ENCODE measurements at places on chromosomes 11 and 22.

GRCh38 chr22:23384431-23384830 lies 195.7 kb downstream of the IGLL1 start:
- no peak for ATAC-seq

DNA sequence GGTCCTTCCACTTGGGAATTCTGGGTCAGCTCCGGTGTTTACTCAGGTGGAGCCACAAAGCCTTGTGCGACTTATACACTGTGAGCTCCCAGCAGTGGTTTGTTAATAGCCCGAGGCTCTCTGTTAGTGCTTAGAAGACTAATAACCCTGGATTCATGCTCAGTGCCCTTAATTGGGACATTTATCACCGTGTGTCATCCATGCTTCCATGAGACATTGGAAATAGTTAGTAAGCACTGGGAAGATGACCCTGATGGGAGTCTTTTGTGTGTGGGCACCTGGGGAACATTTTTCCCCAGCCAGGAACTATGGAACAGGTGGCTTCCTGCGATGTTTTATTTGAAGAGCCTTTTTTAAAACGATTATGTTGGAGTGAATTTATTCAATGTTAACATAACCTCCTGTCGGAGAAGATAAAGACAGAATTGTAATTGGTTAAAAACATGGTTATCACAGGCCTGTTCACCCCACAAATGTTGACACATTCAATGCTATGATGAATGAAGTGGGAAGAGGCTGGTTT lies 188.9 kb downstream of the MYO18B start:
- no peak for ATAC-seq

DNA sequence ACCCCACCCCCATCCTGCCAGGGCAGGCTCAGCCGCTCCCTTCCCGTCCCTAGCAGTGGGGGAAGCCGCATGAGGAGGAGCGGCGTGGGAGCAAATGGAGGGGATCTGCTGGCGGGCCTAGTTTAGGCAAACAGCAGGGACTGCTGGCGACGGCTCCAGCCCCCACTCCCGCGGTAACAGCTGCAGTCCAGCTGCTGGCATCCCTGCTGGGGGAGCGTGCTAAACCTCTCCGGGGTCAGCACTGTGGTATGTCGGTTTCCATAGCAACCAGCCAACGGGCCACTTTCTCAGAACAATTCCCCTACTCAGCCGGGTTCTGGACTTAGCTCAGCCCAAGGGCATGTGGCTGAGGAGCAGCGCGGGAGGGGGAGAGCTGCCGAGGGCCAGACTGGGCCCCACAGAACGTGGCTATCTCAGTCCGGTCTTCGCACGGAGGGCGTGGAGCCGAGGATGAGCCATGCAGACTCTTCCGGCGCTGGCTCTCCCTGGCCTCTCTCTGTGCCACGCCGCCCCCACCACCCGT lies 98.8 kb downstream of the PKNOX2 start:
- peak; percentile 68 for ATAC-seq

DNA sequence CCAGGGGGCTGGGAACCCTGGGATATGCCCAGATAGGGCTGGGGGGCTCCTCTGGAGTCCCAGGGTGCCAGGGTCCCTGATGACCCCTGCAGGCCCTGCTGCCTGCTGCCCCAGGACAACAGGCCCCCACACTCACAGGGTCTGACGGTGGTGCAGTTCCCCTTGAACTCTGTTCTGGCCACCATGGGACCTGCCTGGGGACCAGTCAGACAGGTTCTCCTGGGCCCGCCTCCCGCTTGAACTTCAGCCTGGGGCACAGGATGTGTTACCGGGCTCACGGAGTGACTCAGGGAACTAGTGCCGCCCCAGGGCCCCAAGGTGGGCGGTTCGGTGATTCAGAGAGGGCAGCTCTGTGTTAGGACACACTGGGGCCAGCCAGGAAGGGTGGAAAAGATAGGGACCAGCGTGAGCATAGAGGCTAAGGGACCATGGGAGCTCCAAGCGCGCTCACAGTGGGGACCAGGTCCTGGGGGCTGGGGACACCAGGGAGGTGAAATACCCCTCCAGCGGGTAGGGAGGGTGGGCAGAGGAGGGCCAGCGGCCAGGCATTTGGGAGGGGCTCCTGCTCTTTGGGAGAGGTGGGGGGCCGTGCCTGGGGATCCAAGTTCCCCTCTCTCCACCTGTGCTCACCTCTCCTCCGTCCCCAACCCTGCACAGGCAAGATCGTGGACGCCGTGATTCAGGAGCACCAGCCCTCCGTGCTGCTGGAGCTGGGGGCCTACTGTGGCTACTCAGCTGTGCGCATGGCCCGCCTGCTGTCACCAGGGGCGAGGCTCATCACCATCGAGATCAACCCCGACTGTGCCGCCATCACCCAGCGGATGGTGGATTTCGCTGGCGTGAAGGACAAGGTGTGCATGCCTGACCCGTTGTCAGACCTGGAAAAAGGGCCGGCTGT lies 21.5 kb upstream of the TXNRD2 start:
- no peak for ATAC-seq

DNA sequence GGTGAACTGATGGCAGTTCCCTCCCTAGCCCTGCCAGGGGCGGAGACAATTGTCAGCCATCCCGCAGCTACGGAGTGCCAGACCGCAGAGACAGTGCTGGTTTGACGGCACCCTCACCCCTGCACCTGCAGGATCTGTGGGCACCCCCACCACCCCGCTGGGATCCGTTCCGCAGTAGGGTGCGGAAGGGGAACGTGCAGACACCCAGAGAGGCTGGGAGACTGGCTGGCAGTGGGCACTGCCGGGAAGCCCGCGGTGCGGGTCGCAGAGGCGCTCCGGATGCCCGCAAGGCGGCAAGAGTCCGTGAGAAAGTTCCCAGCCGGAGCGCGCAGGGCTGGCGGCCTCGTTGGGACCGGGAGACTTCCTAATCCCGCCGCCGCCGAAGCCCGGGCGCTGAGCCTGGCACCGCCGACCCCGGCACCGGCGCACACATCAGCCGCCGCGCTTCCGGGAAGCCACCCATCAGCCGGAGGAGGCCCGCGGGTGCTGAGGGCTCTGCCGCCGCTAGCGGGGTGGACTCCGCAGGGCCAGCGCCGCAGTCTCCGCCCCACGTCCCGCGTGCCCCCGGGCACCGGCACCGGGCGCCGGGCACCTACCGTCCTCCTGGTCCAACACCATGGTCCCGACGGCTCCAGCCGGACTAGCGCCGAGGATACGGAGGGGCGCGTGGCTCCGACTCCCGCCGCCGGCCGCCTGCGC lies 4.3 kb upstream of the LMO1 start:
- ATAC-seq: peak; percentile 14

All from gastroesophageal sphincter (tissue), 4 donors.